ENCODE measurements at places on chromosomes 16 and 17.

GRCh38 chr16:49093939-49094338 is 187.7 kb downstream of the CBLN1 start:
- DNase-seq, result no peak

- DNase-seq, result no peak
Observed at GRCh38 chr16:85917959-85918358, 19.0 kb downstream of the IRF8 start.

DNA sequence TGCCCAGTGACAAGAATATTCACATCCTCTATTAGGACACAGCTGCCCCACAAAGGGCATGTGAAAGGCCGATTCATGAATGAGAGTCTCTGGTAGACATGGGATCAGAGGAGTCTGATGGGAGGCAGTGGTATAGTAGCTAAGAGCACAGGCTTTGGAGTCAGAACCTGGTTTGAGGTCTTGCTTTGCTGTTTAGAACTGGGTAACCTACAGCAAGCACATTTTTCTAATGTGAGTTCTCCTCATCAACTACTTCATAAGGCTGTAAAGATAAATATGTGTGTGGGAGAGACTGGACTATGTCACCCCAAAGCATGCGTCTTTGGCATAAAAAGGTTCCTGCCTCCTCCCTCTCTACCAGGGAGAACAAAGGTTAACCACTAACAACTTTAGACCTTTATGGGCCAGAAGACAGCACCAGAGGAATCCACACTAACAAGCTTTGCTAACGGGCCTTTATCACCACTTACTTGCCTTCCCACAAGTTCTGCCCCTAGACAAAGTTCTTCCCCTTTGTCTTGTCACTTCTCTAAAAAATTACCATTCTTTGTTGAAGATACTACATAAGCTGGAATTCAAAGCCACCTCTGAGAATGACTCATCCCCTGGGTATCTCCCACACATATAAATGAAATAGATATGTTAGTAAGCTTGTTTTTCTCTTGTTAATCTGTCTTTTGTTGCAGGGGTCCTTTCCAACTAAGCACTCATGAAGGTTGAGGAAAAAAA is 21.1 kb downstream of the CDR2 start:
- DNase-seq, result no peak

DNA sequence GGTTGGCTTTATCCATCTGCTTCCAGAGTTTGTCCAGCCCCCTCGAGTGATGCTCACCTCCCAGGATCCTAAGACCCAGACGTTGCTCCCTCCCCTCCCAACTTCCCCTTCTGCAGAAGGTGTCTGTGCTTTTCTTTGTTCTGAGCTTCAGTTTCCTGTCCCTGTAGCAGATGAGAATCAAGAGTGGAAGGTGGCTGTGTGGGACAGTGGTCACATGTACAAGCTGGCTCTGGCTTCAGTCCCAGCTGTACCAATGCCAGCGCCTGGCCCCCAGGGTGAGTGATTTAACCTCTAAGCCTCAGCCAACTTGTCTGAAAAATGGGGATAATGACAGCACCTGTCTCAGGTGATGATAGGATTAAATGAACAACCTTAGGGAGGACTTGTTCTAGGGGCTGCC is 7.7 kb downstream of the PRR15L start:
- no peak for DNase-seq

DNA sequence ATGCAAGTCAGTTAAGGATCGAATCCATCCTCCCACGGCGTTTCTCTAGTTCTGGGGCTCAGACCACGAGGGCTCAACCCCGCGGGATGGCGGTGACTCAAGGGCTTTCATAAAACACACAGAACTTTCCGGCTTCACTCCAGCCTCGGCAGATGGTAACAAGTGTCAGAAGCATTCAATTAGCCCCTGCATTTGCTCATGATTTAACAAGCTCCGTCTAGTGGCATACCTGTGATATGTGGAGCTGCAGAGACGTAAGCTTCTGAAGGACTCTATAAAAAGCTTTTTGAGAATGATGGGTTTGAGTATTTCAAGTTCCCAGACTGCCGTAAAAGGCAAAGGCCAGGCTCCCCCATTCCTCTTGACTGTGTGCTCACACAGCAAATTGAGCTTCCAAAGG is 91.3 kb upstream of the SEC14L1 start:
- DNase-seq, result no peak

- DNase-seq, result no peak
Observed at GRCh38 chr17:31908386-31908785, 6.9 kb upstream of the UTP6 start.

DNA sequence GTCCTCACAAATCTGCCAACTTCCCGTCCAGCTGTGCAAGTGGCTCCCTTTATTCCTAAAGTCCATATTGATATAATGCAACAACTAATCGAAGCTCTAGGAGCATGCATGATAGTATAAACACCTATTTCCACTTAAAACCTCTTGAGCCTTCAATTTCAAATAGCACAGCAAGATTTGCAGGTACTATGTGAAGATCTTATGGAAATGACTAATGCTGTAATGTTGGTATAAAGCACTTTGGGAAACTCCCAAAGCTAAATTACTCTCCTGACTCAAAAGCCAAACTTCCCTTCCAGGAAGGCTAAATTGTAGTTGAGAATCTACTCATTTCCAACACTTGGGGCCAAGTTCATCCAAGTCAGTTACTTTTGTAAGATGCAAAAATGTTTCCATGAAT is 287.6 kb upstream of the CDH11 start:
- no peak for DNase-seq

GRCh38 chr17:7250695-7251627 is 573 bp downstream of the CTDNEP1 start:
- no peak for DNase-seq
